ENCODE measurements at places on chromosomes 1 and 21. TPM values are rescaled to one million over a fixed set of nuclear protein-coding genes. Genes with fewer than 3 reads are reported as not detected.

- DNase-seq: peak; percentile 85
Measured at GRCh38 chr1:6052543-6053205, 7.0 kb downstream of the KCNAB2 start.

GRCh38 chr1:215276582-215276981, 194.0 kb downstream of the KCNK2 start:
- DNase-seq: no peak

DNA sequence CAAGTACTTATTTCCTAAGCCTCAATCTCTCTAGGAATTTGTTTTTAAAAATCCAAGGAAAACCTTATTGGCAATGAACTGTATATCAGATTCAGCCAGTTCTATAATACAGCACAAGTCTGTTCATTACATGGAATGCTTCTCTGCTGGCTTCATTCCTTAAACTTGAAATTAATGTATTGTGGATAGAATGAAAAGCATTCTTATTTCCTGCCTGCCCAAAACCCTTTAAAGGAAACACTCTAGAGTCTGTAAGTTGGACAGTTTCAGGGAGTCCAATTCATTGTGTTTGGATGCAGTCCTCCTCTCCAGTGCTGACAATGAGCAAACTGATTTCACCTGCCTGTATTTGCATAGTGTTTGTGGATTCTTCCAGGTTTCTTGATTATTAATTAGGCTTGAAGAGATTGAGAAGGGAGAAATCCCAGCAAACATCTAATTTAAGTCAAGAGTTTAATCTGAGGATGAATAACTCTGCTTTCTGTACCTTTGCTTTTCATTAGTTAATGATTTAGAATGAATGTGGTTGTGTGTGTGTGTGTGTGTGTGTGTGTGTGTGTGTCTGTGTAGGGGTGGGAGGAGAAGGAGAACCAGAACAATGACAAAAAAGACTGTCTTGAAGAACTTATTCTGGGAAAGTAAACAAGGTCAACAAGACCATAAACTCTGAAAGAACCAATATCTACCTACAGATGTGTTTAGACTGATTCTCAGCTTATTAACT, 61.2 kb downstream of the CACHD1 start:
- no peak for DNase-seq

The GNL2 gene
- 88.3 TPM for total RNA-seq

The TCHH gene
- total RNA-seq: 0.07 TPM

GRCh38 chr1:30974536-30974935, 66.0 kb upstream of the SDC3 start:
- no peak for DNase-seq

DNA sequence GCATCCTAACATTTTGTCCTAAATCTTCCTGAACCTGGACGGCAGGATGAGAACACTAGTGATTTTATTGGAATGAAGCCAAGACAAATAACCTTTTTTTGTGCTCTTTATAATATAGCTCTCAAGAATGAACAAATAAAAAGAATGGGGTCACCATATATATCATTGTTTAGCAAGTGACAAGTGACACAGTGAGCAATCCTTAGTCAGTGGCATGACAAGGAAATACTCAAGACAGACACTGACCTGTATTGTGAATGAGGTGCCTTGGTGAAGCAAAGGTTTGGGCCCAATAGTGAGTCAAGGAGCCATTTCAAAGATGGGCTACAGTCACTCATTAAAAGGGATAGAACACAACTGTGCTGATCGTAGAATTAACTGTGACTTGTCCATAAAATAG, 35.7 kb downstream of the PTGFR start:
- DNase-seq: no peak

DNA sequence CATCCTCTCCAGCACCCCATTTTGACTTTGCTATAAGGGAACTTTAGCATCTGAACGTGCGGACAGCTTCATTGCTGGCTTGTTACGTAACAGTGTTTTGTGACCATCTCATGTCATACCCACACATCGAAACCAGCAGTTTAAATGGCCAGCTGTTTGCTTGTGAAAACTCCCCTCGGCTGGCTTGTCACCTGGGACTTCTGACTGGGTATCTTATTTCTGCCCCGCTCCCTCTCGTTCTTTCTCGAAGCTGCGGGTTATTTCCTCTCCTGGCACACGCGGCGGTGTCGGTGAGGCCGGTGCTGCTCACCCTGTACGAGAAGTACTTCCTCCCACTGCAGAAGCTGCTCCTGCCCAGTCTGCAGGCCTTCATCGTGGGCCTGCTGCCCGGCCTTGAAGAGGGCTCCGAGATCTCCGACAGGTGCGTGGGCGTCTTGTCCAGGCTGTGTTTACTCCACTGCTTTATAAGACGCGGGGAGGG, 43.5 kb downstream of the DOP1B start:
- DNase-seq: no peak

DNA sequence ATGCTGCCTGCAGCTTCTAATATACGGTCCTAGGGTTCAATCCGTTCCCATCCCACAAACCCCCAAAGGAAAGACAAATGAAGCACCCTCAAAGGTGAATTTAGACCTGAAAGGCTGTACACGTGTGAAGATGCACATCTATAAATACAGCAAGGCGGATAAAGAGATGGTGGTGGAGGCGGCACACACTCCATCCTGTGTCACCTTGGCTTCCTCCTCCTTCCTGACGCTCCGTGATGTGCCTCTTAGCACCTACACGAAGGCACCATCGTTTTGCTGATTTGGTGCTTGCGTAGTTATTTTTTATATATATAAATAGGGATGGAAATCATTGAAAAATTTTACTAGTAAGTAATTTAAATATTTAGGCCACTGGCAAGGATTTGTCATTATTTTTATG, 359.4 kb downstream of the NPHP4 start:
- DNase-seq: no peak

DNA sequence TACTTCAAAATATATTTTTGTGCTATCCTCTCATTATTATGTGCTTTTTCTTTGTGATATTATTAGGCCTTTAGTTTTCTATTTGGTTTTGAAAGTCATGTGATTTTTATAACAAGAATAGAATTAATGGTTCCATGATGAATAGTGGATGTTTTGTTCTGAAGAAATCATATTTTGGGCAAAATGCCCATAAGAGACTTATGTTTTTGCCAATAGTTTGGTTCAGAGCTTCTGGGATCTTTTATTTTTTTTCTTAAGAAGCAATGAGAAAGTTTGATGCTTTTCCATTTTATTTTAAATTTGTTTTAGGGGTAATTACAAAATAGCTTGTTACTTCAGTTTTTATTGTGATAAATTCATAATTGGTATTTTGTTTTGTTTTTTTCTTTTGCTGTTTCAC, 49.8 kb downstream of the LYPLAL1 start:
- DNase-seq: no peak

- peak; percentile 84 for DNase-seq
Measured at GRCh38 chr1:220810179-220810653, 23.5 kb downstream of the MTARC1 start.

- DNase-seq: no peak
Measured at GRCh38 chr1:57839067-57839466, 415.2 kb upstream of the DAB1 start.

DNA sequence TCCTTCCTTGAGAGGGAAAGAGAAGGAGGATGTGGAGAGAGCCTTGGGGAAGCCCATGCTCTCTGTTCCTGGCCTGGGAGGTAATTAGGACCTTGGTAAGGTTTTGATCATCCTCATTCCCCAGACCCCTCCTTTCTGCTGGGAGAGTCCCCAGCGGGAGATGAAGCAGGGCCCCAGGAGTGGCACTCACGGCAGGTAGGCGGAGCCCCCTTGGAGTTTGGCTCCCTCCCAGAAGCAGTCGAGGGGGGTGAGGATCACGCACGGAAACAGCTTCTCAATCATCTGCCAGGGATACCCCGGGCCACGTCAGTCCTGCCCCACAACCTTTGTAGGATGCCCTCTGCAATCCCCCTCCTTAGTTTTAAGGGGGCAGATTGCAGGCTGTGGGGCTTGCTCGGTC, 11.5 kb downstream of the PTCH2 start:
- no peak for DNase-seq

- DNase-seq: no peak
Measured at GRCh38 chr1:68470388-68470970, 20.7 kb upstream of the RPE65 start.

The AKR7A3 gene
- 0.65 TPM for total RNA-seq

The LUZP1 gene
- 59.9 TPM for total RNA-seq

DNA sequence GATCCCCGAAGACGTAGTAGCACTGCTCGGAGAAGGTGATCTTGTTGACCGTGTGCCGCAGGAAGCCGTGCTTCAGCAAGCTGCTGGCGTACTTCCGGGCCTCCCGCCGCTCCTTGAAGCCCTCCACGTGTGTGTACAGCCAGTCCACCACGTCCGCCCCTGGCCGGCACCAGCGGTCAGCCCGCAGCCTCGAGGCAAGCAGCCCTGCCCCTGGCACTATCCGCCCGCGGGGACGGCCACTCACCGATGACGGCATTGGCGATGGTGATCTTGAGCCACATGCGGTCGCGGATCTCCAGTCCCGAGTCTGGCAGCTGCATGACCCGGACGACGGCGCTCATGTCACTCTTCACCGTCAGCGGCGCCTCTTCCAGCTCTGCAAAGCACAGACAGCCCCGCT, 7.2 kb downstream of the TAS1R3 start:
- DNase-seq: no peak

GRCh38 chr1:41675401-41675800, 190.9 kb upstream of the EDN2 start:
- DNase-seq: no peak

The GNG4 gene
- 96.8 TPM for total RNA-seq

- DNase-seq: no peak
Measured at GRCh38 chr1:32733582-32734321, 31.2 kb upstream of the SYNC start.

The LCE2A gene
- not detected for total RNA-seq

The SYNC gene
- 0.17 TPM for total RNA-seq

DNA sequence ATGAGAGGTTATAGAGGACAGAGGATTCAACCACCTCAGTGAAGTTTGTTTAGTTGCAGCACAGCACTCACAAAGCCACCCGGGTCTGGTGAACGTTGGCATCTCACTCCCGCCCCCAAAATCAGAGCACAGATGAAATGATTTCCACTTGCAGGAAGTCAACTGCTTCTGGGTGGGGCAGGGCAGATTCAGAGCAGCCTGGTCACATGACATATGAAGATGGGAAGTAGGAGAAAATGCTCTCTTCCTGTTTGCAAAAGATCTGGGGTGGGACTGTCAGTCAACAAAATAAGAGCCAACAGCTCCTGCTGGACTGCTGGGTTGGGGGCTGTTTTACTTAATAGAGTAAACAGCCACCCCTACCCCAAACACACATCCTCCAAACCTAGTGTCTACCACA, 43.2 kb downstream of the LRRC71 start:
- no peak for DNase-seq

The CLDN14 gene
- total RNA-seq: not detected

- no peak for DNase-seq
Measured at GRCh38 chr1:98196012-98196411, 275.2 kb upstream of the DPYD start.

The LYPD8 gene
- total RNA-seq: not detected

The NHLH1 gene
- 0.39 TPM for total RNA-seq

GRCh38 chr1:75707191-75707590, 17.3 kb upstream of the ACADM start:
- no peak for DNase-seq

GRCh38 chr21:37574316-37574715, 207.7 kb downstream of the DYRK1A start:
- no peak for DNase-seq

The ZP4 gene
- total RNA-seq: not detected

DNA sequence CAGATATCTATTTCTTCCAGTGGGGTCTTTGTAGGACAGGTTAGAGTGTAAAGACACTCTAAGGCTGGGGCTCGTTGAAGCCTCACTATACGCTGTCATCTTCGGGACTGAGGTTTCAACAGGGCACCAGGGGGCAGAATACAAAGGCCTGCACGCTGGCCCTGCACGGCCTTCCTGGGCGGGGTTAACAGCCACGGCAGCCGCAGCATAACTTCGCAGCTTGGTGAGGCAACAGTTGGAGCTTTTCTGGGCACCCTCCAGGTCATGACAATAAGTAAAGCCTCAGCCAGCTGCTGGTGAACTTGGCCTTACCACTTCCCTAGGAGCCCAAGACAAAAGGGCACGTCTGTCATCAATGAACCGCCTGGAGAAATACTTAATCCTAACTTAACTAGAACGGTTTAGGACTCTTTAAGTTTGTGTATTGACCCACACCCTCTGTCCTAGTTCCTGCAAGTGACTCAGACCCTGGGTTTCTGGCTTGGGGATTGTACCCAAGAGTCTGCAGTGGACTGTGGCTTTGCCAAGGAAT, 2.3 kb upstream of the RUNX1 start:
- DNase-seq: peak; percentile 58

GRCh38 chr1:53732409-53732808, 6.6 kb downstream of the GLIS1 start:
- no peak for DNase-seq

- no peak for DNase-seq
Measured at GRCh38 chr1:53592521-53592982, 133.4 kb downstream of the DMRTB1 start.

The CFHR5 gene
- not detected for total RNA-seq

- no peak for DNase-seq
Measured at GRCh38 chr21:44724196-44724595, 12.8 kb upstream of the TSPEAR start.

The OR6N1 gene
- not detected for total RNA-seq

DNA sequence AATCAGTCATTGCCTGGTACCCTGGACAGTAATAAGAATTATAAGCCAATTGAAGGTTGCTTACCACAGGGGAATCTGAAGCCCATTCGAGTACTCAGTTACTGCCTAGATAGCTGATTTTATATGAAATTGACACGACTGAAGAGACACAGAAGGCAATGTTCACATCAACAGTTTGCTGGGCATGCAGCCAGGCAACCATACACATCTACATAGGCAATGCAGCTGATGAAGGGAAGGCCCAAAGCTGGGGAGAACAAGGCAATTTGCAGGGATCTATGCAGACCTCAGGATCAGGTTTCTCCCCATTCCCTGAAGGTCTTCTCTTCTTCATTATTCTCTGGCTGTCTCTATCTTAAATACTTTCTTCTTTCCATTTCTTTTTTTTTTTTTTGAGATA, 448.7 kb downstream of the PTBP2 start:
- DNase-seq: no peak

The LCE1B gene
- total RNA-seq: not detected

GRCh38 chr1:241997401-241997998, 1.4 kb downstream of the MAP1LC3C start:
- DNase-seq: no peak

GRCh38 chr1:212718499-212718898, 18.9 kb upstream of the BATF3 start:
- no peak for DNase-seq

The GCSAML gene
- not detected for total RNA-seq
